Activated CD4-positive, alpha-beta T cell treated with anti-CD3 and anti-CD28 coated beads, Interleukin-10, Interleukin-2, amounts not matched to agents 100 ng/mL and 50 ng/mL, durations not matched to agents 16 hours and 8 hours (primary cell): ENCODE measurements at places on chromosomes 1 and 21.

DNA sequence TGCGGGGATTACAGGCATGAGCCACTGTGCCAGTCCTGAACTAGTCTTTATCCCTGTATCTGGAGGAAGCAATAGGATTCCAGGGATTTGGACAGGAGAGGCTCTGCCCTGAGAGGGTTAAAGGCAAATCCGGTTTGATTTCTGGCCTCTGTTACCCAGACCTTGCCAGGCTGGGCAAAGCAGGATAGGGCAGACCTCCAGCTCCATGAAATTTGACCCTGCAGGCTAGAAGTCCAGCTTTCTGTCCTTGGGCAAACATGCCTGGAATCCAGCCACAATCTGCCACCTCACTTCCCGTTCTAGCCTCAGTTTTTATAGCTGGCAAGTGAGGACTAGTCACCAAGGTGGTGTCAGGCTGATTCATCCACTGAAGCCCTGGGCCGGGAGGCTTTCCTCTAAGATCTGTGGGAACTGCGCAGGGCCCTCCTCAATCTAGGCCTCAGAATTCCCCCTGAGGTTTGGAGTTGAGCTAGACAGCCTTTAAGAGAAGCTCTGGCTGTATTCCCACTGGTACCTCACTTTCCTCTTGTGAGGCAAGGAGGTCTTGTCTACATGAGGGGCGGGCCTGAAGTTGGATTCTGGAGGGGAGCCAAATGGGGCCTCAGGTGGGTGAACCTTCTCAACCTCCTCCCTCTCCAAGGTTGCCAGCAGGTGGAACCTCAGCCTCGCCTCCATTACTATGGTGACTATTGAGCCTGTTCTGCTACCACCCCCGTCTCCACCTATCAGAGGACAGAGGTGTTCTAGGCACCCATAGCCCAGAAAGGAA, 7.0 kb upstream of the P3R3URF start:
- DNase-seq = no peak

GRCh38 chr1:218390618-218391017, 45.5 kb downstream of the TGFB2 start:
- no peak for DNase-seq

DNA sequence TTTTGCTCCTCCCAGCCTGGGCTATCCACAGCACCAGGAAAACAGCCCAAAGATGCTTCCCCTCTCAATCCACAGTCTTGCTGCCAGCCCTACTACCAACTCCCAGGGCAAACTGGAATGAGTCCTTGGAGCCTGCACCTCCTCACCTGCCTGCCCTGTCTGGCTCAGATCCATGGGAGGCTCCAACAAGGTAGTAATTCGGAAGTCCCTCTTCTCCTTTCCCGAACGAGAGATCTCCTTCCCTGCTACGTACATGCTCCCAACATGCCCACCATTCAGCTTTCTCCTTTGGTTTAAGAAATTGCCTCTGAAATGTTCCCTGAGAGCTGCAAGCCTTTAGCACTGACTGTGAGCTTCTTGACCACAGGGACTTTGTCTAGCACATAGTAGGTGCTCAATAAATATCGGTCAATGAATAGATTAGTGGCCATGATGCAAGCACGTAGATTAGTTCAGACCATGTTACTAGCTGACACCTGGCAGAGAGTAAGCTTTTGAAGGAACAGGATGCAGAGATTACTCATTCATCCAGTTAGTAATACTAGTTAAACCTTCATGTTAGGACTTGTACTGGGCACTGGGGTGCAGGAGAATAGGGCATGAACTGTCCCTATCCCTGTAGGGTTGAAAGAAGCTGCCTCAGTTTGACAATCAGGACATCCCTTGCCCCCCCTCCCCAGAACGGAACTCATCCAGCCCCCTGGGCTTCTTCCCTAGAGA, 80.1 kb downstream of the DISP3 start:
- no peak for DNase-seq

- no peak for DNase-seq
Measured at GRCh38 chr1:226655251-226656163, 83.6 kb downstream of the ITPKB start.

DNA sequence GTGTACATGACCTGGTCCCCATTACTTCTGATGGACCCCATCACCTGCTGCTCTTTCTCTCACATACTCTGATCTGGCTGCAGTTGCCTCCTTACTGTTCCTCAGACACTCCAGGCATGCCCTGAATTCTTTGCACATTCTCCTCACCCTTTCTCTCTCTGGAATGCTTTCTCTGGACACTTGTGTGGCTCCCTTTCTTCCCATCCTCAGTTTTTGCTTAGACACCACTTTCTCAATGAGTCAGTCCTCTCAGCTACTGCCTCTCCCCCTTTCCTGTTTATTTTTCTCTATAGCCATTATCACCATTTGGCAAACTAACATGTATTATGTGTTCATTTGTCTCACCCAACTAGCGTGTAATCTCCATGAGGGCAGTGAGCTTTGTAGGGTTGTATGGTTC, 28.1 kb downstream of the PLXNA2 start:
- no peak for DNase-seq

DNA sequence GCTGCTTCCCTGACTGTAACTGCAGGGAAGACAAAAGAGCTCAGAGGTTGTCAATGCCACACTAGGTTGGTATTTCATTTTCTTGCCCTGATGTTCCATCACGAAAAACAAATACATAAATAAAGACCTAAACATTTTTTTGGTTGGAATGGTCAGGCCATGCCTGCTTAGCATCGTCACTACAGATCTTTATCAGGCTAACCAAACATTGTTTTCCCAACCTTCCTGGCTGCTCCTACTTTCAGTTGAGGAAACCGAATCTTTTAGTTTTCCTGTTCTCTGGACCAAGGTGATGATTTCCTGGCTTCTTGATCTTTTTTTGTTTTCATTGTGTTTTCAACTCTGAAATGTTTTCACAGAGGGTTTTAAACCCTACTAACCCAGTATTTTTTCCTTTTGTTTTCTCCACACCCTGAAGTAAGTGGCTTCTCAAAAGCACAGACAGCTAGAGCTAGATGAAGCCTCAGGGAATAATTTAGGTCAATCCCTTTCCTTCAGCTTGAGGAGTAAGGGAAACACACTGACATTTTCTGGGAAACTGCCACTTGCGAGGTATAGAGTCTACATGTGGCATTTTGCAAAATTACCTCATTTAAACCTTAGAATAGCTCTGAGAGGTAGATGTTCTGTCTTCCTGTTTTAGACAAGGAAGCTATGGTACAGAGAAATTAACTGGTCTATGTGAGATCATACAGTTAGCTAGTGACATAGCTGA, 67.2 kb upstream of the CNN3 start:
- DNase-seq = no peak

DNA sequence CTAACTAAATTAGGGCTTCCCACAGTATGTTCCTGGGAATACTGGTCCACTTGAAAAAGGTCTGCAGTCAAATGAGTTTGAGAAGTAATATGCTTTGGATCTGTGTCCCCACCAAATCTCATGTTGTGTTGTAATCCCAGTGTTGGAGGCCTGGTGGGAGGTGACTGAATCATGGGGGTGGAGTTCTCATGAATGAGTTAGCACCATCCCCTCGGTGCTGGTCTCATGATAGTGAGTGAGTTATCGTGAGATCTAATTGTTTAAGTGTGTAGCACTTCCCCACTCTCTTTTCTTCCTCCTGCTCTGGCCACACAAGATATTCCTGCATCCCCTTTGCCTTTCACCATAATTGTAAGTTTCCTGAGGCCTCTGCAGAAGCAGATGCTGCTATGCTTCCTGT, 16.9 kb upstream of the DMRTB1 start:
- no peak for DNase-seq

DNA sequence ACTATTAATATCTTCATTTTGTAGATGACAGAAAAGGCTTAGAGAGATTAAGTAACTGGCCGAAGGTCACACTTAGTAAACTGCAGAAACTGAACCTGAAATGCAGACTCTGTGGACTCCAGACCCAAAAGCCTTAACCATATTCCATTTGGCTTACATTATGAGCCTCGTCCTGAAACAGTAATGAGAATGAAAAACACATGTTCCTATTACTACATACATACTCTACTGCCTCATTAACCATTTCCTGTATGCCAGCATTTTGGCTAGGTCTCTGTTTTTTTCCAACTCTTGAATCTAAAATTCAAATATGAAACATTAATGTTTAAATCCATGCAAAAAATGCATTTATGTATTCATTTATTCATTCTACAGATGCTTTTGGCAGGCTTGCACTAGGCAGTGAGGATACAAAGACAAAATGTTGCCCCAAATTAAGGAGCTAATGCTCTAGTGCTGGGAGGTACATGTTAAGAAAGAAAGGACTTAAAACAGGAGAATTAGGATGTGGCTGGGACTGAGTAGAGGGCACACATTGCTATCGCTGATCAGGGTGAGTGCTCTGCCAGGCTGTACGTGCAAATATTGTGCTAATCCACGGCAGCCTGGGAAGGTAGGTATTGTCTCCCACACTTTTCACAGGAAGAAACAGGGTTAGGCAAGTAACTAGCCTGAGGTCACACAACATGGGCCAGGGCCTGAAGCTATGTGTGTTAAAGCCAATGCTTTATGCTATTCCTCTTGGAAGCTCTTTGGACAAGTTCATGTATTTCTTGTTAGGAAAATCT, 14.0 kb downstream of the DEGS1 start:
- DNase-seq = no peak

DNA sequence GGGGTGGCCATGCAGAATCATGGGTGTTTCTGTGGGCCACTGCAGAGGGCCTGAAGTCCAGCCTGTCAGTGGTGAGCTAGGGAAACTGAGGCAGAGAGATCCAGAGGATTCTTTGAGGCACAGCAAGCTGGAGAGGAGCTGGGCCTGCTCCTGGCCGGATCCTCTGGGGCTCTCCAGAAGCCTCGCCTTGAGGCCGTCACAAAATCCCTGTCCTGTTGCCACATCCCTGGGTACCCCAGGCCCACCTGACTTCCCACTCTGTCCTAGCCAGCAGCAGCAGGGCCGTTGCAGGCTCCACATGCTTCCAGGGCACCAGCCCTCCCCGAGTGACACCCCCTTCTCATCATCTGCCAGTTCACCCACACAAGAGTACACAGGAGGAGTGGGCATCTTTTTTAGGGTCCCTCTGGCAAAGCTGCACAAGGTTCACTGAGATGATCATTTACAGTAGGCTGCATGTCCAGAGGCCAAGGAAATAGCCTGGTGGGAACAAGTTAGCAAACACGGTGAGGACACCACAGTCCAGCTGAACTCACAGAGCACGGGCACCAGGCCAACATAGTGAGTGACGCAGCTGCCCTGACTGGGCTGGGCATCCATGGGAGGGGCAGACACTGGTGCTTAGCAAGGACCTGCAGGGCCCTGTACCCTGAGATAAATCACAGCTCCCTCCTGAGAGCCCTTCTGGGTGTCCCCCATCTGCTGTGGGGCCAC, 25.1 kb upstream of the TSPEAR start:
- DNase-seq = no peak

GRCh38 chr1:168110896-168111545, 25.7 kb downstream of the GPR161 start:
- DNase-seq = no peak

- DNase-seq = no peak
Measured at GRCh38 chr1:112637254-112638109, 17.9 kb downstream of the CAPZA1 start.

- DNase-seq = no peak
Measured at GRCh38 chr1:240706150-240706935, 94.4 kb upstream of the GREM2 start.

DNA sequence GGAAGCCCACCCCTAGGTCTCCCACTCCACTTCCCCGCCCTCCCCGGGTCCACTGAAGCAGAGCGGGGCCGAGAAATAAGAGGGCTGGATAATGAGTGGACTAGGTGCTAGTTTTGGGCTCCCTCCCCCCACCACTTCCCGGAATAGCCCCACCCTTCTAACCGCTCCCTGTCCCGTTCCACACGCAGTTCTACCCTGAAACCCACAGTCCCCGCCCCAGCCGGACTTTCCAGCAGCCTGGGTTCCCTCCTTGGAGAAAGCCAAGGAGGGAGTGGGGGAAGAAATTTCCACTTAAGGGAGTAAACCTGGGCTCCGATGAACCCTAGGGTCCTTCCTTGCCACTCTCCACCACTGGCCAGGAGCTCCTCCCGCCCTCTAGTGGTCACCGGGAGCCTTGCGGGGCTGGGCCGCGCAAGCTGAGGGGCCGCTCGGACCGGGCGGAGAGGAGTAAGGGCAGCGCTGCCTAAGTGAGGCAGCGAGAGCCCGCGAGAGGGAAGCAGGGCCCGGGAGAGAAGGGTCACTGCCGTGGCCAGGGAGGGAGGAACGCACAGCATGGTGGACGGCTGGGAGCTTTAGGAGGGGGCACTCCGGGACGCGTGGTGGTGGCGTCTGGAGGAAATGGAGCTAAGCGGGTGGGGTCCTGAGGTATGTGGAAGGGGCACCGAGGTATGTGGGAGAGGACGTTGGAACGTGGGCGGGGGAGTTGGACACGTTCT, 14.3 kb downstream of the THBS3 start:
- peak; percentile 89 for DNase-seq

- no peak for DNase-seq
Measured at GRCh38 chr21:42321231-42321630, 6.0 kb upstream of the TFF3 start.

DNA sequence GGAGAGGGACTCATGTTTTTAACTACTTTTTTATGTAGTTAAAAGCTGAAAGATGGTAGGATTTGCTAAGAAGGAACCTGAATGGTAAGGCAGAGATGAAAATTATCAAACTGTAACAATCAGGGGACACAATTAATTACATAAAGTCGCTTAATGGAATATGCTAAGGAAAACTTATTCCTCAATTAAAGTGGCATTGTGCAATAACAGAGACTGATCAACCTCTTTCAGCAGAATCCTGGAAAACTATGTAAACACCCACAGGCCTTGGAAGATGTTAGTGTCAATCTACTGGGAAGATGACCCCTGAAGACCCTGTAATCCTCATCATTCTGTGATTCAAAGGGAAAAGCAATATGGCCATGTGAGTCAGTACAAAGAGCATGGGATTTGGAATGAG, 46.8 kb upstream of the NPL start:
- no peak for DNase-seq

DNA sequence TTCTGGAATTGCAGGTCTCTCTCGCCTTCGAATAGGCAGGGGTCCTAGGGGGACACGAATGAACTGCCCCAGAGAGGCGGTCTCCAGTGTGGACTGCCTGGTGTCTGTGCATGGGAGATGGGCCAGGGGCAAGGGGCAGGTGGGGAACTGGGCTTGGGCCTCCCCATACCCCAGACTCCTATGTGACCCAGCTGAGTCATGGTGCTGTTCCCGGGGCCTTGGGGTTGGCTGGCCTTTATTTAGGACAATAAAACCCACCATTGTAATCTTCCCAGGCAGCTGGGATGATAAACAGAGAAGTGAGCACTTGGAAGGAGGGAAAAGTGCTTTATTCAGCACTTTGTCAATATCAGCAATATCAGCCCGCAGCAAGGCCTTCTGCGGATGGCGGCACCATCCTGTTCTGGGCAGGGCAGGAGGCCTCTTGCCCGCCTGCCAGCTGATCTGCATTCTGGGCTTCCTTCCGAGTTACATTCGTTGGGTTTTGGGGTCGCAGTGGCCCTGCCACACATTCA, 209.0 kb upstream of the TMEM51 start:
- DNase-seq = no peak

GRCh38 chr1:207462535-207462934, 8.4 kb downstream of the CR2 start:
- no peak for DNase-seq

DNA sequence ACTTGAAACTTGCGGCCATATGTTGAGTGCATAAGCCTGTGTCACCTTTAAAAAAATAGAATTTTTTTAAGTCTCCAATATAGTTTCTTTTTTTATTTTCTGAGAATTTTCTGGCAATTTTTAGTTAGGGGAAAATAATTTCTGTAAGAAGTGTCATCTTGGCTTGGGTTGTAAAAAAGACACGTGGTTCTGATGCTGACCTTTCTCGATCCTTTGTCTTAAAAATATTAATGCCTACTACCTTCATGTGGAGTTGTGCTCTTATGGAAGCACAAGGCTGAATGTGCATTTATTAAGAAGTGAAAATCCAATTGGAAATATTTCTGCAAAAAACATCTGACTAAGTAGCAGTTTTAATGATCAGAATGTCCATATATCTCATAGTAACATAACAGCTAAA, 3.5 kb downstream of the ELAVL4 start:
- no peak for DNase-seq
